ENCODE measurements at places on chromosomes 13 and 19. TPM values are rescaled to one million over a fixed set of nuclear protein-coding genes. Genes with fewer than 3 reads are reported as not detected.

DNA sequence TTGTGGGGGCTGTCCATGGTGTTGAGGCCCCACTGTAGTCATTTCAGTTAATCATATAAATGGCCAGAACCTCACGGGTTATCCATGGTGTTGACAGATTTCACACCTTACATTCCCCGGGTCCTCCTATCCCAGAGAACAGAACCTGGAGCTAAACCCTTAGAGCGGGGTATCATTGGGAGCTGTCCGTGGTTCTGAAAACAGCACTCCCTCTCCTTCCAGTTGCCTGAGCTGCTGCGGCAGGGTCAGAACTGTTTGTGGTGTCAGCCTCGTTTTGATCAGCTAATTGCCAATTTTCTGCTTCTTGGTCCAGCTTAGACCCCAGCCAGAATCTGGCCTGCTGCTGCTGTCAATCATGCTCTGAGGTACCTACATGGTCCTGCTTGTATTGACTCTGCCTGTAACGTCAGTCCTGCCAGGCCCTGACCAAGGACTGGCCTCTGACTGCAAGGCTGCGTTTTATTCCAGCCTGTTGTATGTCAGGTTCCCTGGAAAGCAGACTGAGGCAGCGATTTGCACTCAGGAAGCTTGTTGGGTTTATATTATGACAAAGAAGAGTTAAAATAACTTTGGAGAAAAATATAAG lies 55.8 kb upstream of the KCTD15 start:
- DNase-seq, result no peak

GRCh38 chr13:40345149-40345514 lies 321.3 kb downstream of the FOXO1 start:
- DNase-seq, result no peak

GRCh38 chr19:33675501-33676124 lies 53.9 kb downstream of the CHST8 start:
- DNase-seq, result no peak

The KASH5 gene
- not detected for total RNA-seq

The LHB gene
- total RNA-seq, result 3.7 TPM

DNA sequence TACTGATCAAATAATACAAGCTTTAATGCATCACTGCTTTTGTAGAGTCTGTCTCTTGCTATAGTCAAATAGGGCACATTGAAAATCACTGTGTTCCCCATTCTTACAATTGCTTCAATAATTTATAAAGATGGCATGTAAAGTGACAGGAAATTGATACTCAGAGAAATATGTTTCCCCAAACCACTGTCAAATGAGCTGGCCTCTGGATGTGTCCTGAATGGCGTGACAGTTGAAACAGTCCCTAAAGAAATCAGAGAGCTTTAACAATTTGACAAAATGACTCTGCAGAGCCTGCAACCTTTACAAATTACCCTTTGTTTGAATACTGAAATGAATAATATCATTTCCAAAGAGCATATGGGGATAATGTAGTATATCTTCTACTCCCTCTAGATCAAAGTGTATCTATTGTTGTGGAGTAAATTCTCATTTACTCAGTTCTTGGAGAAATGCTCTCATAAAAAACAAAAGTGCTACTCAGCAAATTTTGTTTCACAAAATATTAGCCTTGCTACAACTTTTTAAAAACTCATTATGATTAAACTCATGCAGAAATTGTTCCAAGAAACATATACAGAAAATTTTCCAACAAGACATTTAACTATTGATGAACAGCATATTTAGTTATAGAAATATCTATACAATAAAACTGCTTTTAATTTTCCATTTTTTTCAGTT lies 763.2 kb upstream of the SPRY2 start:
- no peak for DNase-seq

The LILRB5 gene
- not detected for total RNA-seq

DNA sequence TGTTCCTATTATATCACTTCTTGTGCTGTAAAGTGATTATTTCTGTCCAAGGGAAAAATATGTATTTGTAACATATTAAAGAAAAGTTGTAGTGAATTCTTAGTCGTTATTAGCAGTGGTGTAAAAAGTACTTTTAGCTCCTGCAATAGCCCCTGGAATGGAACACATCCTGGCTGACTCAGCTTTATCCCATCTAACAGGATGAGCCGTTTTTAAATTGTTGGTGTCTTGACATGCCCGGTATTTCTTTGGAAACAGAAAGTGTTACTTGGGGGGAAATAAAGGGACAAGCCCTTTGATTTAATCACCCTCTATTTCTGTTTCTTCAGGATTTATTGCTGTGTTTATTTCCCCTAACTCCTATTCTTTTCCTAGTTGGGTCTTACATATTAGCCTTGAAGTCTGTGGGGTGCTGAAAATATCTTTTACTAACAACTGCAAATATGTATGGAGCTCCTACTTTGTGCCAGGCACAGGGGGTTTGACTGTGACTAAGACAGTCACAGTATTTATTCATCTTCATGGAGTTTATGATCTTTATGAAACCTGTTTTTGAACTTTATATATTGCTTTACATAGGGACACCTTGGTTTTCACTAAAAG lies 17.9 kb downstream of the COG3 start:
- DNase-seq, result no peak

The KIR2DL4 gene
- not detected for total RNA-seq

DNA sequence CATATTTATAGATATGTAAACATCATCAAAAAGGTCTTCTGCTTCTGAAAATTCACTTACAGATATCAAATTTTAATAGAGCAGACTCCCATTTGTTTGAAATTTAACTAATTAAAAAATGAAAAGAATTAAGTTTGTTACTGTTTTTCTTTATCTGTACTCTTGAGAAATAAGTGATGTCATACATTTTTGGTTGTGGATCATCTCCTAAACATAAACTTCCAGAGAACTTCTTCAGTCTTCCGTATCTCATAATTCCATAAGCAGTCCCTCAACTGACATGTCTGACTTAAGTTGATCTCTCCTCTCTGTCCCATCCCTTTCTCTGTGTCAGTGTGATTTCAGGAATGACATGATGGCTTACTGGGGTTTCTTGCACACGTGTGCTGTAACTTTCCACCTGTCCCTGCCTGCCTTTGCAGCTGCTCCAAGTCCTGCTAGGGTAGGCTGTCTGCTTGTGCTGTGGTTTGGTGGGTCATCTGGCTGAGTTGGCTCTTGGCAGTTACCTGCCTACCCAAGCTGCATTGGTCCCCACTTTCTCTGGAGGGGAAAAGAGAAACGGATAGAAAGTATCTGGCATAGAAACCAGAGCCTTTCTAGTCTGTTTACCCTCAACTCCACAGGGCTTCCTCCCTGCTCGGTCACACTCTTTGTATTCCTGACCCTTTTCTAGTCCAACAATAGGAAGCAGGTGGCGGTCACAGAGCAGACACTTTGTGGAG lies 127.1 kb downstream of the GGACT start:
- DNase-seq, result no peak

- DNase-seq, result no peak
Measured at GRCh38 chr13:90103099-90103784, 1244.2 kb upstream of the MIR17HG start.

GRCh38 chr19:29766100-29766499 lies 45.7 kb upstream of the CCNE1 start:
- no peak for DNase-seq

GRCh38 chr13:65943024-65943423 lies 1287.1 kb downstream of the PCDH9 start:
- no peak for DNase-seq

GRCh38 chr19:49624967-49625910 lies 14.7 kb downstream of the RRAS start:
- no peak for DNase-seq

DNA sequence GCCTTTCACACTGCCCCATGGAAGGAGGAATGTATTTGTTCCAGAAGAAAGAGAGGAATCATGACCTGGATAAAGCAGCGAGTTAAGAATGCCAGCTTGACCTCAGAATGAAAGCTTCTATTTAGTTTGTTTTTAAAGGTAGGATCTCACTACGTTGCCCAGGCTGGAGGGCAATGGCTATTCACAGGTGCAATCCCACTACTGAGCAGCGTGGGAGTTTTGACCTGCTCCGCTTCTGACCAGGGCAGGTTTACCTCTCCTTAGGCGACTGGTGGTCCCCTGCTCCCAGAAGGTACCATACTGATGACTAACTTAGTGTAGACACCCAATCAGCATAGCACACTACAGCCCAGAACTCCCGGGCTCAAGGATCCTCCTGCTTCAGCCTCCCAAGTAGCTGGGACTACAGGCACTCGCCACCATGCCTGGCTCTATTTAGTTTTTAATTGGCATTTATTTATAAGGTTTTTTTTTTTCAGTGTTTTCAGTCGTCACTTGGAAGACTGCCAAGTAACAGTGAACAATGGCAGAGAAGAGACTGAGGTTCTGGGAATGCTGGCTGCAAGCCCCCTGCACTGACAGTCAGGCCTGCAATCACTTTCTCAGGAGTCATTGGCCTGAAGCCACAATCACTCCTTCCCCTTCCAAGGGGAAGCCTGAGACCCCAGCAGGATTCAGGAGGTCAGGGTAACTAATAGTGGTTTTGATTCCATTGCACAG lies 73.1 kb downstream of the EPS15L1 start:
- DNase-seq, result no peak

- no peak for DNase-seq
Measured at GRCh38 chr19:10828981-10829821, 6.8 kb downstream of the TMED1 start.

DNA sequence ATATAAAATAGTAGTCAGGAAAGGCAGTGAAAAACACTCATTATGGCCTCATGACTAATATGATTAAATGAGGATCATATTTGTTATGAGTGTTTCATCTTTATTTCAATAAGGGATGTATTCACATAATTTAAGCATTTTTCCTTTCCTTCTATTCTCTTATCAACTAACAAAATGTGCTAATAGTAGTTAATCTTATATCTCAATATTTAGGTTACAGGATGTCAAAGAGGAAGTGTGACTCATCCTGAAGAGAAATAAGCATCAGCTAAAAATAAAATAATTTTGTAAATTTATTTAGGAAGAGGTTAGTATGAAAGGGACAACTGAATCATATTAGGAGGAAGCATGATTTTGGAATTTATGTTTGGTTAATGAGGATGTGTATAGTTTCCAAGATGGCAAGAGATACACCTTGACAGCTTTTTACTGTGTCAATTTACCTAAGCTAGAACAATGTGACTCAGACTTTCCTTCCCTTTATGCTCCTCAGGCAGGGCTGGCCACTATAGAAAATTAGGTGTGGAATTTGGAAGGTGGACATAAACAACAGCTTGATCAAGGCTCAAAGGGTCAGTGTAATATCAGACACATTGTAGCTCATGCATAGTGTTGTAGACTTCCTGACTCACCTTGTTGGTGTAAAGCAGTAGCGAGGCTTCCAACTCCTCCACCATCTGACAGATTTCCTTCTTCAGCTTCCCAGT lies 172.7 kb downstream of the SLITRK1 start:
- DNase-seq, result no peak

The DLL3 gene
- 0.17 TPM for total RNA-seq

DNA sequence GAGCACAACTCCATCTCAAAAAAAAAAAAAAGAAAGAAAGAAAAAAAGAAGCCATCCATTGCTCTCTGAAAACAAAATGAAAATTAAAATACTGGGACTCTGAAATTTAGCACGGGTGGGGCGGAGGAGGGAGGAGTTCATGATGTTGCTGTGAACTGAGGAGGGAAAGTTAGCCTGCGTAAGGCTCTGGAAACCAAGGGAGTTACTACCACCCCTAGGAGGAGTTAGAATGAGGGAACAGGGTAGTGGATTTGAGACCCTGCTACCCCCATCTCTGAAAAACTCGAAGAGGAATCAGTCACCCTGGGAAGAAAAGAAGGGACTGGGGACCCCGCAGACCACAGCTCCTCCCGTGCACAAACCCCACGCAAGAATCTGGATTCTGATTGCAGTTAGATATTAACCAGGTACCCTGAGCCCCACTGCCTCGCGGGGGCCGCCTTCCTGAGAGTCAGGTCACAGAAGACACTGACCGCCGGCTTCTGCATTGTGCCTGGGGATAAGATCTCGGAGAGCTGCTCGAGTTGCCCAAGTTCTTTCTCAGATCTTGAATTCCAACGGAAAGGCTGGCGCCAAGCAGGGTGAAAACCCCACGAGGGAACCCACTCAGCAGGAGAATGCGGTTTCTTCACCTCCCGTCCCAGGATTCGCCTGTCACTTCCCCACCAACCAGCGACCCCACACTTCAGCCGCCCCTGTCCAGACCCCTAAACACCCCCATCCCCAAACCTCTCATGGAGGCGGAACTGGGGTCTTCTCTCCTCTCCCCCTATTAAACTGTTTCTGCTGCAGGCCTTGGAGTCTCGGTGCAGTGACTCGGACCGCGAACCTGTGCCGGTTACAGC lies 870 bp downstream of the ZNF442 start:
- DNase-seq, result no peak

DNA sequence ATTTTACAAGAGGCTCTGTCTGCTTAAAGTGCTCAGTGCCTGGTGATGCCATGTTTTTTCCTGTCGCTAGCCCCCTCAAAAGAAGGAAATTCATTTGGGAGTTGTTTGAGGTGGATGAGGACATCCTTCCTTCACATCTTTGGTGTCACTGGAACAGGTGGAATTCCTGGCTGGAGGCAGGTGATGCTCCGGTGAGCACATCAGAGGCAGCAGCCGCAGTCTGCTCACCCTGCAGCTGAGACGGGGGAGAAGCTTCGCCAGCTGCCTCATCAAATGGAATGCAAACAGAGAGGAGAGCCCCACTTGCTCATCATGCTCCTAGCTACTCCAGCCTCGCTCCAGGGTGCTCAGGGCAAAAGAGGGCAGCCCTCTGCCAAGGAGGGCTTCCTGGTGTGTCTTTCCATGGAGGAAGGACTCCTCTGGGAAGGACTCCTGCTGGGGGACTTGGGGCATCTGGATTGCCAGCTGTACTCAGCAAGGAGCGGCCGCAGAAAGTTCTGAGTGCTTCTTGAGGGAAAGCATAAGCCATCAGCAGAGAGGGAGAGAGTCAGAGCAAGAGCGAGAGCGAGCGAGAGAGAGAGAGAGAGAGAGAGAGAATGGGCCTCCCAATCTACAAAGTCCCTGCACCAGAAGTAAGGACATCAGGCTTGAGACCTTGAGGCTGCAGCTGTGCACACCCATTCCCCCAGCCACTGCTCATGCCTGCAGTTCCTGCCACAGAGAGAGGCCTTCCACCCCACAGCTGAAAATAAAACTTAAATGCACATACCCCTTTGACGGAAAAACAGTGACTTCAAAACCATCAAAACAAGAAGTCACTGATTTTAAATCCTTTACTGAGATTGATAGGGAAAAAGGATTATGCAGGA lies 74.3 kb upstream of the UBL3 start:
- DNase-seq, result no peak
